ENCODE measurements at places on chromosomes 7 and 10.

GRCh38 chr7:1447551-1448244, 11.6 kb downstream of the MICALL2 start:
- DNase-seq, result no peak

GRCh38 chr7:47266799-47267198, 315.1 kb downstream of the TNS3 start:
- DNase-seq, result no peak

DNA sequence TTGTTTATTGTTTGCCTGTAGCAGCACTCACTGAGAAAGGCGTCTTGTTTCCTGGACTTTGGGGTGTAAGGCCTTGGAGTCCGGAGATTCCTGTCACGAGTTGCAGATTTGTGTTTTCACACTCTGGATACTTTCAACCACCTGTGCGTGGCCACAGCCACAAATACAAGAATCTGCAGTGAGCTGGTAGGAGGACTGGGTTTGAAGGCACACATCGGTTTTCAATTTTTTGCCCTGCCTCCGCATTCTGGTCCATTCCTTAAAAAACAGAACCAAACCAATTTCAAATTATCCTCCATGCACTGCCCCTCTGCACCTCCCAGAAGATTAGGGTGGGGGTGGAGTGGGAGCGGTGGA, 619 bp downstream of the EXOC4 start:
- peak; percentile 22 for DNase-seq

DNA sequence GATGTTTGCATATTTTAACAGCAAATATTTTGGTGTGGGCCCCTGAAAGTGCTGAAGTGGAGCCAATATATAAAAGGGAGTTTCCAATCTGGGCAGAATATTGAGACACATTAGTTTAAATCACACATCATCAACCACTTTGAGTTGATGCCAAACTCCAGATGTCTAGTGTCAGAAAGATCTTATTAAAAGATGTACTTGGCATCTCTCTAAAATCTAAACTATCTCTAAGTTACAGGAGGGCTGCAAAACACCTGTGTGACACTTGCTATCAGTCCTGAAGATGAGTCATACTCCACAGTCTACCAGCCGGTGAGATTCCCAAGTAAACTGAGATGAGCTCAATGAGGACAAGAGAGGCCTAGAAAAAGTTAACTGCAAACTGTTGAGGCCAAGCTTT, 11.4 kb downstream of the JAZF1 start:
- DNase-seq, result no peak

GRCh38 chr10:25604591-25604990, 329.4 kb upstream of the MYO3A start:
- no peak for DNase-seq

- DNase-seq, result peak; percentile 79
Observed at GRCh38 chr10:123287594-123288247, 133.5 kb downstream of the BUB3 start.

GRCh38 chr10:6755781-6756460, 175.8 kb upstream of the PRKCQ start:
- no peak for DNase-seq

- no peak for DNase-seq
Observed at GRCh38 chr10:7596356-7596755, 70.4 kb downstream of the ITIH5 start.

- DNase-seq, result no peak
Observed at GRCh38 chr10:78115135-78115853, 81.6 kb downstream of the RPS24 start.

DNA sequence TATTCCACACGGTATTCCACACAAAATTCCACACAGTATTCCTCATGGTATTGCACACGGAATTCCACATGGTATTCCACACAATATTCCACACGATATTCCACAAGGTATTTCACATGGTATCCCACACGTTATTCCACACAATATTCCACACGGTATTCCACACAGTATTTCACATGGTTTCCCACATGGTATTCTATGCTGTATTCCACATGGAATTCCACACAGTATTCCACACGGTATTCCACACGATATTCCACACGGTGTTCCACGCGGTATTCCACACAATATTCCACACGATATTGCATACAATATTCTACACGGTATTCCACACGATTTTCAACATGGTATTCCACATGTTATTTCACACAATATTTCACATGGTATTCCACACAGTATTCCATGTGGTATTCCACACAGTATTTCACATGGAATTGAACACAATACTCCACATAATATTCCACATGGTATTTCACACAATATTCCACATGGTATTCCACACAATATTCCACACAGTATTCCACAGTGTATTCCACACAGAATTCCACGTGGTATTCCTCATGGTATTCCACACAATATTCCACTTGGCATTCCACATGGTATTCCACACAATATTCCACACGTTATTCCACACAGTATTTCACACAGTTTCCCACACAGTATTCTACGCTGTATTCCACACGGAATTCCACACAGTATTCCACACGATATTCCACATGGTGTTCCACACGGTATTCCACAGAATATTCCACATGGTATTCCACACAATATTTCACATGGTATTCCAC, 136.0 kb upstream of the CHST15 start:
- DNase-seq, result no peak

GRCh38 chr10:7351894-7352293, 58.9 kb downstream of the SFMBT2 start:
- no peak for DNase-seq

DNA sequence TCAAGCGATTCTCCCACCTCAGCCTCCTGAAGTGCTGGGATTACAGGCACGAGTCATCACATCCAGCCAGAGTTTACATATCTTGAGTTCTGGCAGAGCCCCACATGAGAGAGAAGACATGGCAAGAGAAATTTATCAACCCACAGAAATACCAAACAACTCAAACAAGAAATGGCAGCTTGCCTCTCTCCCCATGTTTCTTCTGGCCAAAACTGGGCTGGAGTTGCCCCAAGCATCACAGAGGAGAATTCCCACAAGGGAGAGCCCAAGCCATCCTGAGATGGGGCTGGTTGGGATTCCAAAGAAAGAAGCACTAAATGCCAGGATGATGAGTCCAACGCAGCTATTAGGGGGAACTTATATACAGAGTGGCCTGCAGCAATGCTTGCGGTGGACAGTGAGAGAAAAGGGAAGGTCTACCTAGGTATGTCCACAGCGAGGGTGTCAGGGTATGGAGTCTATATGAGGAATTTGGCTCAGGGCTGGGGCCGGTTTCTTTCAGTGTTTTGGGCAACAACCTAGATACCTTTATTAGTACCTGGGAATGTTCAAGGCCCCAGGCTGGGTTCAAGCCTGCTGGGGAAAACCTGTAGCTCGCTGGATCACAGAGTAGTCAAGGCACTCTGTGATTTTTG, 14.5 kb upstream of the PAX4 start:
- no peak for DNase-seq
